ENCODE measurements at places on chromosomes 6 and 20. TPM values are rescaled to one million over a fixed set of nuclear protein-coding genes. Genes with fewer than 3 reads are reported as not detected.
A peak's percentile ranks its signal among the peaks of the same experiment; 100 is the strongest.

DNA sequence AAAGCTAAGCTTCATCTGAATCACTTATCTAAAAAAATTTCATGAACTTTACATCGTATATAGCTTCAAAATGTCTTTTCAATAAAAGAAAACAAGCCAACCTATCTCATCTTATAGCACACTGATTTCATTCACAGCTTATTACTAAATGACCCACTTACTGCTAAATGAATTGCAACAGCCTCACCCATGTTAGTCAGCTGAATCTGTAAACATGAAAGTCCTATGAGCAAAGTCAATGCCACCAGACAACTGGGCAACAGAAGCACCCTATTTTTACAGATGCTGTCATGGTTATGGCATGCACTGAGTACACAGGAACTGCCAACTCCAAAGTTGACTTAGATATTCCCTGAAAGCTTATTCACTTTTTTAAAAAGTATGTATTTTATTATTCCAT lies 41.2 kb upstream of the DST start:
- DNase-seq: peak; percentile 79

- no peak for DNase-seq
Measured at GRCh38 chr6:18506382-18507017, 119.3 kb downstream of the RNF144B start.

GRCh38 chr6:159899994-159900745 lies 9.4 kb downstream of the MAS1 start:
- peak; percentile 36 for DNase-seq

- DNase-seq: no peak
Measured at GRCh38 chr6:4687989-4688947, 87.9 kb upstream of the CDYL start.

DNA sequence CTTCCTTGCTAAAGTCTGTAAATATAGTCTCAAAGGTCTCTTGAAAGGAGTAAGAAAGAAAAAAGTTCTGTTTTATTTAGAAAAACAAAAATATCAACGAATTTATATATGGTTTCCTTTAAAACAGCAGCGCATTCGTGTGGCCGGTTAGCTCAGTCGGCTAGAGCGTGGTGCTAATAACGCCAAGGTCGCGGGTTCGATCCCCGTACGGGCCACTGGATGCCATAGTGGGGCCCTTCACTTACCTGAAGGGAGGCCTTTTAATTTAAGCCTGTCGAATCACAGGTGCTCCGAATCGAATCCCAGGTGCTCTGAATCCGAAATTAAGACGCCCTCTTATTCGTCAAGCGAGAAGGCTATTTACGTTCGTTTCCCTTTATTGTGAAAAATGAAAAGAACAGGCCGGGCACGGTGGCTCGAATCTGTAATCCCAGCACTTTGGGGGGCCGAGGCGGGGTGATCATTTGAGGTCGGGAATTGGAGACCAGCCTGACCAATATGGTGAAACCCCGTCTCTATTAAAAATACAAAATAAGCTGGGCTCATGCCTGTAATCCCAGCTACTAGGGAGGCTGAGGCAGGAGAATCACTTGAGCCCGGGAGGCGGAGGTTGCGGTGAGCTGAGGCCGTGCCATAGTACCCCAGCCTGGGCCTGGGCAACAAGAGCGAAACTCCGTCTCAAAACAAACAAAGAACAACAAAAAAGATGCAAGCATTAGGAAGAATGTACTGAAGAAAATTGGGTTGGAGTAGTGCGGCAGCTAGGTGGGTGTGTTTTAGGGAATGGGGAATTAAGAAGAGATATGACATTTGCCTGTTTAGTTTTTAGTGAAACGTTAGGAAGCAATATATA lies 195.8 kb upstream of the ZNF184 start:
- DNase-seq: peak; percentile 58

- DNase-seq: peak; percentile 52
Measured at GRCh38 chr6:156977527-156978291, 200.5 kb downstream of the ARID1B start.

GRCh38 chr6:39102071-39102820 lies 12.7 kb downstream of the SAYSD1 start:
- peak; percentile 83 for DNase-seq

- DNase-seq: no peak
Measured at GRCh38 chr20:33034115-33034514, 2.7 kb downstream of the BPIFB6 start.

DNA sequence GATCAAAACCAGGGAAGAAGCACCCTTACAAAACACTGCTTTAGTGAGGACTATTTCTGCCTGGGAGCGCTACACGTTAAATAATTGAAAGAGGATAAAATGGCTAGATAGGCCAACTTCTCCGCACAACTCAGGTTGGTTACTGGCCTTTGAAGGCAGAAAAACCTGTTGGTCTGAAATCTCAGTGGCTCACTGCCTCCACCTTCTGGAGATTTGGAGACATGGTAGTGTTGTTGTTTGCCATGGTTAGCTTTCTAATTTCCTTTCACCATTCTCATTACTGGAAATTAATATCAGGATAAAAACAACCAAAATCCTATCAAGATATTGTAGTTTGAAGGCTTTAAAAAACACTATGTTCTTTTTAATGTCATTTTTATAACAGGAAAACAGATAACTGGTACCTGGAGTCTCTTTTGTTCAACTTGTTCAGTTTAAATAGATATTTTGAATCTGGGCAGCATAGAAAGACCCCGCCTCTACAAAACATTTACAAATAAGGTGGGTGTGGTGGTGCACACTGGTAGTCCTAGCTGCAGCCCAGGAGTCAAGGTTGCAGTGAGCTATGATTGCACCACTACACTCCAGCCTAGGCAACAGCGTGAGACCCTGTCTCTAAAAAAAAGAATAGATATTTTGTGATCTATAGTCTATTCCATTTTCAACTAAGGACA lies 27.5 kb upstream of the BCLAF1 start:
- DNase-seq: peak; percentile 72

DNA sequence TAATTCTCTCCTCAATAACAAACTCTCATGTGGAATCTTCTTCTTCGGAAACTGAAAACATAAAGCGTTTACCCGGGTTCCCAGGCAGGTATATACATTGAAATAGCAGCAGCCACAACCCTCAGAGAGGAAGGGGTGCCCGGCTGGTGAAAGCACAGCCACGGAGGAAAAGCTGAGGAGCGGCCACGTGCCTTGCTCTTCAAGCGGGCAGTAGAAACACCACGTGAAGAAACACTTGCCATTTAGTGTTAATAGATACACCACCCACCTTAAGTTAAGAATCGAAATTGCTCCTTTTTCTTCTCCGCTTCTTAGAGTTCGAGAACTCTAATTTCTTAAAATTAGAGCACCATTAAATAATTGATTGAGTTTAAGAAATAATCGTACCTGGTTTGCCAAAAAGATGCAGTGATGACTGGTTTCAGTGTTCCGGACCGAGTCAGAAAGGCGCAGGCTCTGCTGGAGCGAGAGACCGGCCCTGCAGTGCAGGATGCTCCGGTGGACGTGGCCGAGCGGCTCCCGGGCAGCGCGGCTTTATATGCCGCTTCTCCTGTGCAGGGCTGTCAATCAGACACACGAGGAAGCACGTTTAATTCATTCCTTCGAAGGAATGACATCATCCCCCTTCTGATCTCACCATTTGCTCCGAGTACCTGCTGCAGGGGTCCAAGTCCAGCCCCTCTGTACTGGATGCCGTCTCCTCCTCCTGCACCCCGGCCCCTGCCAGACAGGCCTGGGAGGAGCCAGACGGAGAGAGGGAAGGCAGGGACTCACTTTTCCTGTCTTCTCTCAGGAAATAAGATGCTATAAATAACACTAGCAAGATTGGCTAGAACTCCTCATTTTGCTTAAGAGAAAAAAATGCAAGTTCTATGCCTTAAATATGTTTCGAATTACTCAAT lies at the start of gene THBS2:
Gene THBS2, minus strand, starts transcription at position 510 of the 902 bp plus-strand sequence. CDS start 3,062 bp downstream, outside the sequence.
- DNase-seq: peak; percentile 99

GRCh38 chr6:14499841-14500240 lies 382.3 kb downstream of the CD83 start:
- DNase-seq: peak; percentile 72

GRCh38 chr6:47321577-47321976 lies 11.9 kb upstream of the TNFRSF21 start:
- no peak for DNase-seq

DNA sequence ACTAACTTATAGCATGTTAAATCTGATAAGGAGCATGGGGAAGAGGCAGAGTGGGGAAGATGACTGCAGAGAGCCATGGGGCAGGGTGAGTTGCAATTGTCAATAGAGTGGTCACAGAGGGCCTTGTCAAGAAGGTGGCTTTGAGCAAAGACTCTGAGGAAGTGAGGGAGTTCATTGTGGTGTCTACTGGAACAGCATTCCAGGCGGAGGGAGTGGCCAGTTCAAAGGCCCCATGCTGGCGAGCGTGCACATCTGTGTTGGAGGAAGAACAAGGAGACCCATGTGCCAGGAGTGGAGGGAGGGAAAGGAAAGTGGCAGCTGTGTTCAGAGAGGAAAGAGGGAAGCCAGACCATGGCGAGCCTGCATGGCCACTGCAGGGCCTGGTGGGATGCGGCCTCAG lies 15.8 kb upstream of the GPR6 start:
- no peak for DNase-seq

GRCh38 chr6:111429571-111429970 lies 53.4 kb downstream of the REV3L start:
- no peak for DNase-seq

DNA sequence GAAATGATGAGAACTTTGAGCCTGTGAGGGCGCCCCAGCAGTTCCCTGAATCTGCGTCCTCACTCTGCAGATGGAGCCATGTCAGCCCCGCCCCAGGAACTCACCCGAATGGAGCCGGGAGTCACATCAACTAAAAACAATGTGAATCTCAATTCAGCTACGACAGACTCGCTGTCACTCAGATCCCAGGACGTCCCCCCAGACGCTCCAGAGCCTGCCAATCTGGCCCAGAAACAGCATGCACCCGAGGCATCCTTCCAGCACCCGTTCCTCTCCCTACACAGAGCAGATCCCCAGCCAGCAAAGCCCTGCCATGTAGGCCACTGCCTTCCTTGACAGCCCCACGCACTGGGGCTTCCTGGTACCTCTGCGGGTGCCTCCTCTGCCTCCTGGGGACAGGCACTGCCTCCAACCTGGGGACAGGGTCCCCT lies 248.0 kb downstream of the TTLL2 start:
- peak; percentile 56 for DNase-seq

- DNase-seq: no peak
Measured at GRCh38 chr6:31851485-31851832, 11.2 kb downstream of the NEU1 start.

DNA sequence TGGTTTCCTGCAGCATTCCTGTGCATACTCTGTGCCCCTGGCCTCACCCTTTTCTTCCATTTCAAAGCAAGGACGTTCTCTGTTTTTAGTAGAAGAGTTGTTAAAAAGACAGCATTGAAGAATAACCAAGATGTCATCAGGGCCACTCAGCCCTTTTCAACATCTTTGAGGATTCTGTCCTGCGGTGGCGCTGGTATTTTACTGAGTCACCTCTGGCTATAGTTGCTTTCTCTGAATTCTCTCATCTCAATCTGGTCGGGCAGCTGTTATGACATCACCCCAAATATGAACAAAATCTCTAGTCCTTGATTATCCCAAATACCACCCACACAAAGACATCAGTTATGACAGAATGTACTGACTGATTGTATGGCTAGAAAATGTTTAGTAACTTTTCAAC lies 204.2 kb downstream of the GRIK2 start:
- DNase-seq: no peak

GRCh38 chr6:30890646-30891449 lies 6.5 kb downstream of the DDR1 start:
- DNase-seq: no peak

GRCh38 chr20:34951252-34951651 lies 4.4 kb downstream of the GSS start:
- DNase-seq: no peak

DNA sequence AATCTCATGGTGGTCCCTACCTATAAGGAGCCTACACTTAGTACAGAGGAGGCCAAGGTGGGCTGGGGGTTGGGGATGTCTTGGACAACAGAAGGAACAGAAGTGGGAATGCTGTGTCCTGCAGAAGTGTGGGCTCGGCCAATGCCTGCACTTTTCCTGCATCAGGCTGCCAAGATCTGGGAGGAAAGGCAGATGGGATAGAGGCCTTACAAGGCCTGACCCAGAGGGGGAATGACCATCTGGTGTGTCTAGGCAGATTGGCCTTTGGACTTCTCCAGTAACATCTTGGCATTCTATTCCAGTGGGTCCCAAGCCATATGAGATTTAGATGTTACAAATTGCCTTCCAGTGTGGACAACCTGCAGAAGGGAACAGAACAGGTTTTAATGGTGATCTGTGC lies 124.7 kb upstream of the GPR6 start:
- DNase-seq: no peak

Gene PAK5
- polyA plus RNA-seq: 0.10 TPM

Gene SCRT2
- polyA plus RNA-seq: 0.05 TPM

Gene PRL
- 0.32 TPM for polyA plus RNA-seq

Gene PHACTR3
- polyA plus RNA-seq: 17.0 TPM

Gene SLC22A7
- polyA plus RNA-seq: not detected

Gene TSBP1
- 0.09 TPM for polyA plus RNA-seq

Gene PNLDC1
- 0.49 TPM for polyA plus RNA-seq

Gene PGBD1
- polyA plus RNA-seq: 6.0 TPM

Gene RPL10A
- 2,587 TPM for polyA plus RNA-seq

Gene E2F1
- polyA plus RNA-seq: 12.8 TPM

Gene PTCRA
- not detected for polyA plus RNA-seq

Gene TAGAP
- 0.72 TPM for polyA plus RNA-seq

Gene TFAP2A
- polyA plus RNA-seq: 0.37 TPM
